ENCODE measurements at places on chromosomes 12 and 14.

DNA sequence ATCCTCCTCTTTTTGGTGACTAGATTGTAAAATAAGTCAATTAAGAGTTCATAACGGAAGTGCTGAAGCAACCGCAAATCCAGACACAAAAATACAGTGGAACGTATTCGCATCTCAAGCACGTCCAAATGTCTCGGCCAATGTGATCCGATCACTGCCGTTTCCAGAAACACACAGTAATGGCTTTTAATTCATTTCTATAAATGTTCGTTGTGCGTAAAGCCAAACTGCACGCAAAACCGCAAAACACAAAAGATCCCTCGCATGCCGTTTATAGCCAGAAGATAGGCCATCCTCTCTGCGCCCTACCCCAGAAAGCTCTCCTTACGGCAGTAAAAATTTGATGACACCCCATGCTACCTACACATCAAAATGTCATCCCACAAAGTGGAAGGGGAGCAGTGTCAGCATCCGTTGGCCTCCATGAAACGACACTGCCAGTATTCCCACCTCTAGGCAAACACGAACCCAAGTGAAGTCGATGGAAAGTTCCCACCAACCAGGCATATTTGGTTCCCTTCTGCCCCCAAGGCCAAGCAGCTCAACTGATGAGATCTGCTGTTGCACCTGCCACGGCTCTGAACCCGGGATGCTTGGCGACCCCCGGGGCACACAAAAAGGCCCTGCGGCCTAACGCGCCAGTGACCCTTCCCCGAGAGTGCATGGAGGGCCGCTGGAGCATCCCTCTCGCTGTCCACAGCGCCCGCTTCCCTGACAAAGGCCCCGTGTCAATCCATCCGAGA, 1.4 kb downstream of the HECTD4 start:
- peak; percentile 36 for DNase-seq

GRCh38 chr12:94753036-94753679, 102.8 kb upstream of the TMCC3 start:
- DNase-seq = peak; percentile 20

DNA sequence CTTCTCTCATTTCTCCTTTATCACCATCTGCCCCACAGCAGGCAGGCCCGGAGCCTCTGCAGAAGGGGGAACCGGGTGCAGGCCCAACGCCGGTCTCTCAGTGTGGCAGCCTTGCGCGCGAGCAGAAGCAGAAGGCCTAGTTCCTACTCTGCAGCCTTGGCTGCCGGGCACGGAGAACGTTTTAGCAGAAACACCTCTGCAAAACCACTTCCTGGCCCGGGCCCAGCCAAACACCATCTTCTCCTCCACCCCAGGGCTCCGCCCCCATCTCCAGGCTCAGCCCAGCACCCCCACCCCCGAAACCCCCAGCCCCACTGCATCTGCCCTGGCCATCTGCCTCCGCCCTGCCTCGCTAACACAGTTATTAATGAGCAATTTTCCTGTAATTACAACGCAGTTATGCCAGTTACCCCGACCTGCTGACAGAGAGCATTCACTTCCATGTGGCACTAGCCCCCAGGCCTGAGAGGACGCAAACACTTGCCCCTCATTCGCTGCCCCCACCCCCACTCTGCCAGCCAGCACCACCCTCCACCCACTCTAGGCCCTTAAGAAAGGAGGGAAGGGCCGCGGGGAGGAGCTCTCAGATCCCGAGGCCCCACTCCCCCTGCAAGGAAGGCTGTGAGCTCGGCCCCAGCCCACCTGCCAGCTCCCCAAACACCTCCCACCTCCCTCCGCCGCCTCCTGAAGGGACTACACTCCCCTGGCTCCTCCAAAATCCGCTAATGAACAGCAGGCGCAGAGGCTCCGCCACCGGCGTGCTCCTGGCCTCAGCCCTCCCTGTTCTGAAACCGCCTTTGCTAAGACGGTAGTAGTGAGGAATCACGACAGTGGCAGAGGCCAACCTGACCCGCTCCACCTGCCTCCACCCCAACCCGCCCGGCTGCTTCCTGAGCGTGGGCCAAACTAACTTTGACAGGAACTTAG, 44.7 kb upstream of the FBRSL1 start:
- no peak for DNase-seq

DNA sequence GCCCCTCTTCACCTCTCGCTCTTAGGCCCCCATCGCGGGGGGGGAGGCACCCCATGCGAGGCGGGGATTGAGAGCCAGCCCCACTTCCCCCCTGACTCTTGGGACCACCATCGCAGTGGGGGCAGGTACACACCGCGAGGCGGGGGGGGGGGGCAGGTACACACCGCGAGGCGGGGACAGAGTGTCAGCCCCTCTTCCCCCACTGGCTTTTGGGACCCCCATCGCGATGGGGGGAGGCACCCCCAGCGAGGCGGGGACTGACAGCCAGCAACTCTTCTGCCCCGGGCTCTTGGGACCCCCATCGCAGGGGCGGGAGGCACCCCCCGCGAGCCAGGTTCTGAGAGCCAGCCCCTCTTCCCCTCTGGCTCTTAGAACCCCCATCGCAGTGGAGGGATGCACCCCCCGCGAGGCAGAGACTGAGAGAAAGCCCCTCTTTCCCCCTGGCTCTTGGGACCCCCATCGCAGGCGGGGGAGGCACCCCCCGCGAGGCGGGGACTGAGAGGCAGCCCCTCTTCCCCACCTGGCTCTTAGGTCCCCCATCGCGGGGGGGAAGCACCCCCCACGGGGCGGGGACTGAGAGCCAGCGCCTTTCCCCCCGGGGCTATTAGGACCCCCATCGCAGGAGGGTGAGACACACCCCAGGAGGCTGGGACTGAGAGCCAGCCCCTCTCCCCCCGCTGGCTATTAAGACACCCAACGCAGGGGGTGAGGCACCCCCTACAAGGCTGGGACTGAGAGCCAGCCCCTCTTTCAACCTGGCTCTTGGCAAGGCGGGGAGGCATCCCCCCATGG, 196.5 kb upstream of the PZP start:
- no peak for DNase-seq

DNA sequence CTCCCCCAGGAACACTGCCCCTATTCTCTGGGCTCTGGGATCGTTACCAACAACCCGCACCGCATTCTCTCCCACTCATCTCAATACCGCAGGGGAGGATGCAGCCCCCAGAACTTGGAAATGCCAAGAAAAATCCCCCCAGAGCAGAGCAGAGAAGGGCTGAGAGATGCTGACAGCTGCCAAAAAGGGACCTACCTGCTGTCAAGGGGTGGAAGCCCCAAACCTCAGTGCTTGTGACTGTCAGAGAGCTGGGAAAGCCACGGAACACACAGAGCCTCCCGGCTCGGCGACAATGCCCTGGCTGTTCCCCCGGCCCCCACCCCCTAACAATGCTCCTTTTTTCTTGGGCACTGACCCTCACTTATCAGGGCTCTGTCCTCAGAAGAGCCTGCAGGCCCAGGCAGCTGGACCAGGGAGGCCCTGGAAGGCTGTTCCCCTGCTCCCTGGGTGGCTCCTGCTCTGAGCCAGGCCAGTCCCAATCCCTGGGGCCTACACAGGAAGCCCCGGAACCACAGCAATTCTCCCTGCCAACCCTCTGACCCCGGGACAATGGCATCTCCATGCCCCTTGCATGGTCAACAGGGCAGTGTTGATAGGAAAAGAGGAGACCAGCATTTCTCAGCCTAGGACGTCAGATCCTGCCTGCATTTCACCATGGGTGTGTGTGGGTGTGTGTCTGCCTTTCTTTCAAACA, 78.9 kb downstream of the ITPK1 start:
- no peak for DNase-seq

DNA sequence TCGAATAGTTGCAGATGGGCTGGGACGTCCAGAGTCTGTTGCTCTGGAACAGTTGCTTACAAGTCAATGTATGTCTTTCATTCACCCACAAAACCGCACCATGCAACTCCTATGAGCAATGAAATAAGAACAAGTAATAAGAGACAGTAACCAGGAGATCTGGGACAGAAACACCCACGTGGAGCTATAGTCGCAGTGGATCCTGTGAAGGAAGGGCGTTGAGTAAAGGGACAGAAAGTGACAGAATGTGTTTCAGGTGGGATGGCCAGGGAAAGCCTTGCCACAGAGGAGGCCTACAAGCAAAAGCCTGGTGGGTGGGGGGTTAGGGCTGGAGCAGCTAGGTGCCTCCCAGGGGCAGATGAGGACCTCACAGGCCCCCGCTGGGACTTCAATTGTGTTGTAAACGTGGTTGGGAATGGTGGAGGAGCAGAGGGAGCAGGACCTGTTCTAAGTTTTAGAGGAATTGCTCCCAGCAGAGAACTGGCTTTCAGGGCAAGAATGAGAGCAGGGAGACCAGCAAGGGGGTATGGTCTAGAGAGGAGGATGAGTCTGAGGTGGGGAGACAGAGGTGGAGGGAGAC, 86.7 kb upstream of the FZD10 start:
- DNase-seq = no peak

GRCh38 chr14:71410578-71411284, 503.5 kb downstream of the PCNX1 start:
- no peak for DNase-seq

DNA sequence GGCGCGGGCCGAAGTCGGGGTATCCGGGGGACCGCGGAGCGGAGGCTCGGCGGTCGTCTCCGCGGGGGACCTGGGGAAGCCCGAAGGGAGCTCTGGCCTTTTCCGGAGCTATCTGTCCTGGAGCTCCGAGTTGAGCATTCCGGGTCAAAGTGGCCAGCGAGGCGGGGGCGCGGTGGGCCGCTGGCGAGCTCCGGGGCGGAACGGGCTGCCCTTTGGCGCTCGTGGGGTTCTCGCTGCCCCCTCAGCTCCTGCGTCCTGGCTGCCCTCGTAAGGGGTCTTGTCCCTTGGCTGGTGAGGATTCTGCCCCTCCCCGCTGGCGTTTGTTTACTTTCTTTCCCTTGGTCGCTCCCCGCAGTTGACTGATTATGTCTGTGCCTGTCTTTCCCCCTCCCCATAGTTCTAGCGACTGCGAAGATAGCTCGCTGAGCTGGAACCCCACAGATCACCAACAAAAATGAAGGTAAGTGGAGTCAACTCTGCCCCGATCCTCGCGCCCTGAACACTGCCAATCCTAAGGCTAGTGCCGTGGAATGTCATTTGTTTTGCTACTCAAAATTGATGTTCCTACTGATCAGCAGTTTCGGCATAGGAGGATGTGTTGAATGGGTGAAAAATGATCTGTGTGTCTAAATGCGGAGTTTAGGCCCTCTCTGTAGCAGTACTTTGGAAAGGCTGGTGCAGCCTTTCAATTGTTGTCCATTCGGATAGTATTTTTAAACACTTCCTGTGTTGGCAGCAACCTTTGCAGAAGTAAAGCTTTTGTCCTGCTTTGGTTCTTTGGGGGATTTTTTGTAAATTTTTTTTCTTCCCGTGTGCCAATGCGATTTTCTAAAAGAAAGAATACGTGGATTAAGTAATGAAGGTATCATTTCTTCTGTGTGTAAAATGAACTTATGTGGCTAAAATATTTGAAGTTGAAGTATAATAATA, 1.3 kb downstream of the ARID4A start:
- no peak for DNase-seq

- DNase-seq = no peak
Measured at GRCh38 chr12:118038137-118038536, 21.6 kb downstream of the RFC5 start.

DNA sequence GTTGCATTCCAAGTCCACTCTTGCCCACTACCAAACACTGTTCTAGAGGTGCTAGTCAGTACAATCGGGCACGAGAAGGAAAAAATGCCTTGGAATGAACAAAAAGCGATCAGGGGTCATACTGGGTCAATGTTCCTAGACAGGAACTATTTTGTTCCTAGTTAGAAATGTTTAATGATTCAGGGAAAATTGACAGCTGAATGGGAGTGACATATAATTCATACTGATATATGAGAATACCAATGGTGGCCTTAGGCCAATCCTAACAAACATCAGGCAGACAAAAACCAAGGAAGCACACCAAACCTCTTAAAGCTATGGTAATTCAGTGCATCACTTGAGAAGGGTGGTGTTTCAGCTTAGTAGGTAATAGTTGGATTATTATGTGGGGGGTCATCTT, 51.1 kb downstream of the ANAPC7 start:
- DNase-seq = no peak

DNA sequence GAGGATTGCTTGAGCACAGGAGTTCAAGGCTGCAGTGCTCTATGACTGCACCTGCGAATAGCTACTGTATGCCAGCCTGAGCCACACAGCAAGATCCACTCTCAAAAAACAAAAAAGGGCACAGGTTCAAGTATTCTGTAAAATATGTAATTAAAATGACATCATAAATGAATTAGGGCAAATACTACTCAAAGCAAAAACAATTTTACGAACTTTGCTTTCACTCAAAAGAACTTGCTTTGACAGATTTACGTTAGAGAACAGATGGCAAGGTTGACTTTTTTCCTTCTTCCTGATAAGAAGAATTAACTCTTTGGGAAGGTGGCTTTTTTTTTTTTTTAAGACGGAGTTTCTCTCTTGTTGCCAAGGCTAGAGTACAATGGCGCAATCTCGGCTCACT, 44.0 kb upstream of the EAPP start:
- no peak for DNase-seq

DNA sequence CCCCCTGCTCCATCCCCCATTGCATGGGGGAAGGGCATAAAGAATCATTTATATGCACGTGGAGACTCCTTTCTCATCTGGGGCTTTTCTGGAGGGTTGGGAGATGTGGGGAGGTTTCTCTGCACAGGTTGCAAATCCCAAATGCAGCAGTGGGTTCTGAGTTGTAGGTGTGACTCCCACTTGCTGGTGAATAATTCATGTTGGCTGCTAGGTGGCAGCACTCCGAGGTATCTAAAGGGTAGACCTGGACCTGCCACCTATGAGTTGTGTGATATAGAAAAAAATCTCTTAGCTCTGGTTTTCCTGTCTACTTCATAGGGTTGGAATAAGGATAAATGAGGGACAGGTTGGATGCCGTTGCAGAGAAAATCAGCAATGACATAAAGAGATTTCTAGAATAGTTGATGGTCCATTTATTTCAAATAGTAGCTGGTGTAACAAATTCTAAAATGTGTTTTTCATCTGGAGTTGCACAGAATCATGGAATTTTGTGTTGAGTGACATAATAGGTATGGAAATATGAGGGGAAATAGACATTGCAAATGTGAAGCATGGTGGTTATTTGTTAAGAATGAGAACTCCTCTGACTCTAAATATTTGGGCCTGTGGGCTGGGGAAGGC, 4.6 kb downstream of the MARCHF9 start:
- DNase-seq = no peak

- no peak for DNase-seq
Measured at GRCh38 chr14:65506801-65507200, 94.3 kb downstream of the FUT8 start.

DNA sequence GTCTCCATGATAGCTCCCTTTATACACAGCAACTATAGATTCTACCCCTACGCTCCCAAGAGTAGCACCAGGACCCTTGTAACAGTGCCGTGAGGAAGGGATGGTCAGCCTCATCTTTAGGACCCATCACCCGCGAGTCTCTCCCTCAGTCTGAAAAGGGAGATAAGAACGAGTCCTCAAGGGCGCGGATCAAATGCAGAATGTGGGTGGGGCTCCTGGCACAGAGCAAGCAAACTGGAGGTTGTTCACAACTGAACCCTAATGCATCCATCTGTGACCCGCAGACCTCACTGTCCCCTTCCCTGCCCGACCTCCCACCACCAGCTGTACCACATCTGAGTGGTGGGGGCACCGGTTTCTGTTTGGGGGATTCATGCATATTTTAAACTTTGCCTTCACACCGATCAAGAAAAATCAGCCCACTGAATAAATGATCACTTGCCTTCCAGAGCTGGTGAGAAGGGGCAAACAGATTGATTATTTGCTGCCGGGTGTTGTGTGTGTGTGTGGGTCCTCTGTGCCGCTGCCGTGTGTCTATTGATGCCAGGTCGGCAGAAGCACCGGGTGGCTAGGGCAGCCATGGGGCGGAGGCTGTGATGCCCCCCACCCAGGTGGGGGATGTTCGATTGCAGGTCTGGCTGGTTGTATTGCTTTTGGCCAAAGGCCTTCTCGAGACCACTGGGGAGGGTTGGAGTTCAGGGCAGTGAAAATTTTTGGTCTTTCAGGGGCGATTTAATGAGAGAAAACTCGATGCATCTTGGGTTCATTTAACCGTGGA, 35.7 kb upstream of the BEGAIN start:
- DNase-seq = no peak

Data from astrocyte (in vitro differentiated cells and primary cell).